ENCODE measurements at places on chromosomes 6 and 20. TPM values are rescaled to one million over a fixed set of nuclear protein-coding genes. Genes with fewer than 3 reads are reported as not detected.

Gene ACOT8
- total RNA-seq, result 58.5 TPM

Gene SLC17A1
- total RNA-seq, result not detected

Gene PPIL4
- 16.0 TPM for total RNA-seq

Gene TTK
- 8.9 TPM for total RNA-seq

Gene SLC35D3
- total RNA-seq, result 0.15 TPM

DNA sequence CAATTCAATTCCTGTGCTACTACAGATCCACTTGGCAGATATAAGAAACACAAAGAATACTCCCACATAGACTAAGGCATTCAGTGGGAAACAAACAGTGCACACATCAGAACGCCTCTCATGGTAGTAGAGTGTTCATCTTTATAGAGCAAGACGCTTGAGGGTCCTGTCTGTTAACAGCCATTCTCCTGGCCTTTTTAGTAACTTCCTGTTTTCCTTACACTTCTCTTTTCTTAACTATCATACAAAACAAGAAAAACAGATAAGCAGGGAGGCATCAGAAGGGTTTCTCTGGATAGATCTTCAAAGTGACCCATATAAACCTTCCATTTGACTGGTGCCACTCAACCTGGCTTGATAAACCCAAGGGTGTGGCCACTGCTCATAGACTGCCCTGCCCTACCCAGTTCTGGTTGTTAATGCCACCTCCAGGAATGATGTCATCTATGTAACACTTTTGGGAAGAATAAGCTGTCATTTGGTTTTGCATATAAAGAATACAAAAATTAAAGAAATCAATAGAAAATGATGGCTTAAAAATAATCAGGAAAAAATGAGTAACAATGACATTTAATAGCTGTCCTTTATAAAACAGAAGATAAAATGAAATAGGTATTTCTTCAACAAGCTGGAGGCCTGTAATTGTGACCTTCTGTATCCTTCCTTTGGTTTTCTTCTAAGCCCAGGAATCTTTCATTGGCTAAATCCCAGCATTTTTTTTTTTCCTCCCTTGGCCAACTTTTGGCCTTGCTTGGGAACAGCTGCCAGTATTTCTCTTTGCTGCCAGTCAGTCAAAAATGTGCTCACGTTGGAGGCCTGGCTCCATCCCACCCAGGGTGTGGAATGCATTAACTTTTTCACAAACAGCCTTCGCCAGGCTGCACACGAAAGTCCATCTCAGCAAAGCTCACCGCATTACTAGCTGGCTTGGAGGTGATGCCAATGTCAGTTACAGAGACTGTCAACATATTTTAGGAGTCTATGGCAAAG is 103.5 kb downstream of the GJA10 start:
- no peaks in the 10 kb centered on the region for H3K27me3 ChIP-seq
- H3K36me3 ChIP-seq, result no peaks in the 10 kb centered on the region
- H3K4me1 ChIP-seq, result no peaks in the 10 kb centered on the region
- no peak overlapping the region for H3K4me3 ChIP-seq
- no peak overlapping the region for H3K27ac ChIP-seq

DNA sequence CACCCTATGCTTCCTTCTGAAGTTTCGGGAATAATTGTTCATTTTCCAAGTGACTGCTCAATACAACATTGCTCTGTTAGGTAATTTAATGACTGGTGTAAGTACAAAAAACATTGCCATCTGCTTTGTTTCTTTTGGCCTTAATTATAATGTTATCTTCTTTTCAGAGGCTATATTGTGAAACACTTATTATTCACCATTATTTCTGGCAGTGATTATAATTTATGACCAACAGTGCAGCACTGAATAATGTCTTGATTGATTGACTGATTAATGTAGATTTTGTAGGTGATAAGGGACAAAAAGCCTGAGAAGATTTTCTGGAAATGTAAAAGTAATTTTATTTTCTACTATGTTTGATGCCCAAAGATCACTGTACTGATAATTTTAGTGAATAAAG is 377.7 kb downstream of the PLCB1 start:
- H3K27ac ChIP-seq, result no peak overlapping the region
- DNase-seq, result no peak
- no peaks in the 10 kb centered on the region for H3K4me1 ChIP-seq
- no peaks in the 10 kb centered on the region for H3K27me3 ChIP-seq
- H3K4me3 ChIP-seq, result no peak overlapping the region
- H3K36me3 ChIP-seq, result no peaks in the 10 kb centered on the region

GRCh38 chr6:157606516-157606915 is 216.5 kb upstream of the SNX9 start:
- H3K4me3 ChIP-seq, result no peak overlapping the region
- no peak overlapping the region for H3K27ac ChIP-seq
- no peaks in the 10 kb centered on the region for H3K27me3 ChIP-seq
- no peak for DNase-seq
- H3K4me1 ChIP-seq, result no peaks in the 10 kb centered on the region
- H3K36me3 ChIP-seq, result no peaks in the 10 kb centered on the region

GRCh38 chr6:41560431-41561192 is 14.4 kb downstream of the FOXP4 start:
- peak overlapping the region; percentile 23 for H3K4me3 ChIP-seq
- DNase-seq, result peak; percentile 47
- H3K36me3 ChIP-seq, result no peaks in the 10 kb centered on the region
- H3K27ac ChIP-seq, result no peak overlapping the region
- H3K27me3 ChIP-seq, result no peaks in the 10 kb centered on the region

- DNase-seq, result no peak
- no peaks in the 10 kb centered on the region for H3K4me1 ChIP-seq
- no peaks in the 10 kb centered on the region for H3K36me3 ChIP-seq
- H3K27ac ChIP-seq, result no peak overlapping the region
- H3K4me3 ChIP-seq, result no peak overlapping the region
These were observed 388.2 kb downstream of the TBC1D32 start for GRCh38 chr6:120945905-120946594.

- DNase-seq, result peak; percentile 55
- H3K4me3 ChIP-seq, result no peak overlapping the region
- no peaks in the 10 kb centered on the region for H3K4me1 ChIP-seq
These were observed 52.0 kb upstream of the SMOC2 start for GRCh38 chr6:168388641-168389633.

DNA sequence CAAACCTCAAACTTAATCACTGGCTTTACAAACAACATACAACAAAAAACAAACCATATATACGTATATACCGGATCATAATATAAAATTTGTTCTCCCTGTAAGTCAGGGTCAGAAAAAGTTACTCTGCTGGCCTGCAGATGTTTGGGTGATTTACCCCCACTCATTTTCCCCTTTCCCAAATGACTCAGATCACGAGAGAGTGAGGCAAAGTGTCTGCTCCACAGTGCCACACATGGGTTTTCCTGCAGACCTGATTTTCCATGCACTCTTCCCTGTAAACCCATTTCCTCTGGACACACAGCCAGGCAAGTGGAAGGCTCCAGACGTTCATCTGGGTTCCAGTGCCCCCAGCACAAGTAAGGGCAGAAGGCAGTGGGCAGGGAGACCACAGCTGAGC is 23.5 kb downstream of the GFOD1 start:
- no peak overlapping the region for H3K4me3 ChIP-seq
- H3K27ac ChIP-seq, result no peak overlapping the region
- no peaks in the 10 kb centered on the region for H3K4me1 ChIP-seq
- H3K36me3 ChIP-seq, result no peaks in the 10 kb centered on the region

DNA sequence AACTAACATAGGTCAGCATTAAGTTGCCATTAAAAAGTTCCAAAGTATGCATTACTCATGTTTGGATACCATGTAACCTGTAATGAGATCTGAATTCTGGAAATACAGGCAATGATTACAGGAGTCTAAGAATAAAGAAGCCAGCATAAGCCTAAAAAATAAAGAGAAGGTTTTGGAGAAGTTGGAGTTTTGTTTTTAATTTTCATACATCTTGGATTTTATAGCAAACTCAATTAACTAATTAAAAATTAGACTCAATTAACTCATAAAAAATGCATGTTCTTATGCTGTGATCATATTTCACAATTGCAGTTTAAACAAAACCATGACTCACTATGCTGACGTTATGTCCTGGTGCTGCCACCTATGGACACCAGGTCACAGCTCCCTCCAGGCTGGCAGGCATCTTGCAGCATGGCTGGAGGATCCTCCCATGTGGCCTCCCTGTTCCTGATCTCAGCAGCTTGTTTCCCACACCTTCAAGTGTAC is 648.8 kb upstream of the AGPAT4 start:
- DNase-seq, result peak; percentile 68
- H3K27me3 ChIP-seq, result no peaks in the 10 kb centered on the region
- no peak overlapping the region for H3K27ac ChIP-seq
- H3K36me3 ChIP-seq, result no peaks in the 10 kb centered on the region

DNA sequence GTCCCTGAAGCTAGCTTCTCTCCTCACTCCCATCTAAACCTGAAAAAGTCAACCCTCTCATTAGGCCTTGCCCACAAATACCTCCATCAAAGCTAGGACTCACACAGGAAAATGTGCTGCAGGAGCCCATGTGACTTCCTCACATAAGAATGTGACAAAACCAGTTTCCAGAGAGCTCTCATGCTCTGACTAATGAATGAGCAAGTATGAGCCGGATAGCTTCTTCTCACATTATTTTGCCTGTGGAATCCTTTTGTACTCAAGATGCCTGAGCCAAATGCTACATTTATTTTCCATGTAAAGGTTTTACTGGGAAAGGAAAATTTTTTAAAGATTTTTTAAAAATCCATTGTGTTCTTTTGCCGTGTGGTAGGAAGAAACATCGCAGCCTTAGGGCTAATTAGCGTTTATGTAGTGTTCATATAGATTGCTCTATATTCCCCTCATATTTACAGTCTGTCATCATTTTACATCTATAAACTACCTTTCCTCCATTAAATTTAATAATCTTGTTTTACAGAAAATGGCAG is 68.6 kb upstream of the CCN6 start:
- DNase-seq, result no peak
- no peak overlapping the region for H3K27ac ChIP-seq
- H3K27me3 ChIP-seq, result no peaks in the 10 kb centered on the region
- H3K36me3 ChIP-seq, result no peaks in the 10 kb centered on the region
- H3K4me3 ChIP-seq, result no peak overlapping the region

DNA sequence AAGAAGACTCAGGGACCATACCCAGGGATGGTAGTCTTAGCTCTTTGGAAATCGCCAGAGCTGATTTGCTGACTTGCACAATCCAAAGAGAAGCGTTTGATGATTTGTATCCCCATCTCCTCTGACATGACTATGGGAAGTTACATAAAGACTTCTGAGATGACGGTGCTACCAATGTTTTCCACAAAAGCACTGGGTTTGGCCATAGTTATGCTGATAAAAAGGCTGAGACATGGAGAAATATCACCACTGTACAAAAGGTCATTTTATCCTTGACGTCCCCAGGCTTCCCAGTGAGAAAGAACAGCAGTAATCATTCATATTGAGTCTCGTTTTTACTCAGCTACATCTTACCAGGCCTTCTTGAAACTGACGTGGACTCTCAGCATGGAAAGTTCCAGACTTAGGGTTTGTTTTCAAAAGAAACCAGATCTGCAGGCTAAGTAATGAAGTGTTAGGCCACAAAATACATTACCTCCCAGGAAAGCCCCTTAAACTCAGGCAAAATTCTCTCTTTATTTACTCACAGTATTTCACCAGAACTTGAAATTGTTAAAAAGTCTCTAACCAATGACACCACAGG is 370.3 kb upstream of the JARID2 start:
- H3K27me3 ChIP-seq, result no peaks in the 10 kb centered on the region
- H3K27ac ChIP-seq, result no peak overlapping the region
- no peaks in the 10 kb centered on the region for H3K4me1 ChIP-seq
- no peaks in the 10 kb centered on the region for H3K36me3 ChIP-seq

DNA sequence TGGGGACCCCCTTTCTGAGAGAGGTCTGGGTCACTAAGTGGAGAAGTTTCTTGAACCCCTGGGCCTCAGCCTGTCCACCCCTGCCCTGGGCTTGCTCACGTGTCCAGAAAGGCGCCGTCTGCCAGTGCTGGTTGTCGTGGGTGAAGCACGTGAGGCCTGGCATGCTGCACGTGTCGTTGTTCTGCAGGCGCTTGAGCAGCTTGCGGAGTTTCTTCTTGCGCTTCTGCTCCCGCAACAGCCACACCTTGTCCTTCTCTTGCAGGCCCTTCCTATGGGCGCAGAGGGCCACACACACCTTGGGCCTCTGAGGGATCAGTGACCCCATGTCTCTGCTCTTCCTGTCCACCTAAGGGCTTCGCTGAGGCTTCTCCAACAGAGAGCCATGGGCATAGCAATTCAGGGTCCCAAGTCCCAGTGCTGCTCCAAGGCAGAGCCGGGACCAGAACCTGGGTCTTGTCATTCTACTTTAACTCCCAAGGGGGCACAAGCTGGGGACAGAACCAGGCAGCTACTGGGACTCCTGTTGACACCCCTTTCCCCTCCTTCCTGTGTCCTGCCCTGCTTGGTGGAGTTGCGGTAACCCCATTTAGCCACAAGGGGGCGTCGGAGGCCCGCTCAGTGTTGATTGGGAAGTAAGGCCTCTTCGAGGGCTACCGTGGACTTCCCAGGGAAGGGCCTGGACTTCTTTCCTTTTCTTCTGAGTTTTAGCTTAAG is 121.8 kb downstream of the SULF2 start:
- H3K4me1 ChIP-seq, result no peaks in the 10 kb centered on the region
- no peaks in the 10 kb centered on the region for H3K27me3 ChIP-seq
- no peaks in the 10 kb centered on the region for H3K36me3 ChIP-seq
- peak; percentile 83 for DNase-seq

DNA sequence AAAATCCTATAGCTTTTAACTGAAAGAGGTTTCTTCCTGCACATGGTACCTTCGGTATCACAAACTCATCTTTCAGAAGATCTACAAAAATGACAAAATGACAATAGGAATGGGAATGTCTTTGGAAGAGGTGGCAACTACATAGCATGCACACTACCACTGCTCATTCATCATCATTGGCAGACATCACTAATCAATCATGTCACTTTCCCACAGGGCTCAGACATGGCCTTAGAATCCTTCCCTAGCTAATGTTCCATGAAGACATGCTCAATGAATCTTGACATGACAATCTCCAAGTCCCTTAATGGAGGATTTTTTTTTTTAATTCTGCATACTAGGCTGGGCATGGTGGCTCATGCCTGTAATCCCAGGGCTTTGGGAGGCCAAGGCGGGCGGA is 3.2 kb upstream of the PGC start:
- no peak for DNase-seq
- H3K27me3 ChIP-seq, result no peaks in the 10 kb centered on the region
- no peak overlapping the region for H3K4me3 ChIP-seq
- H3K4me1 ChIP-seq, result no peaks in the 10 kb centered on the region
- no peaks in the 10 kb centered on the region for H3K36me3 ChIP-seq
- H3K27ac ChIP-seq, result no peak overlapping the region

GRCh38 chr6:153059311-153059710 is 56.8 kb upstream of the MTRF1L start:
- no peak overlapping the region for H3K4me3 ChIP-seq
- H3K36me3 ChIP-seq, result no peaks in the 10 kb centered on the region
- H3K4me1 ChIP-seq, result no peaks in the 10 kb centered on the region
- DNase-seq, result no peak
